MCF 10A (cell line): ENCODE measurements at places on chromosomes 2 and 18.
A peak's percentile ranks its signal among the peaks of the same experiment; 100 is the strongest.

DNA sequence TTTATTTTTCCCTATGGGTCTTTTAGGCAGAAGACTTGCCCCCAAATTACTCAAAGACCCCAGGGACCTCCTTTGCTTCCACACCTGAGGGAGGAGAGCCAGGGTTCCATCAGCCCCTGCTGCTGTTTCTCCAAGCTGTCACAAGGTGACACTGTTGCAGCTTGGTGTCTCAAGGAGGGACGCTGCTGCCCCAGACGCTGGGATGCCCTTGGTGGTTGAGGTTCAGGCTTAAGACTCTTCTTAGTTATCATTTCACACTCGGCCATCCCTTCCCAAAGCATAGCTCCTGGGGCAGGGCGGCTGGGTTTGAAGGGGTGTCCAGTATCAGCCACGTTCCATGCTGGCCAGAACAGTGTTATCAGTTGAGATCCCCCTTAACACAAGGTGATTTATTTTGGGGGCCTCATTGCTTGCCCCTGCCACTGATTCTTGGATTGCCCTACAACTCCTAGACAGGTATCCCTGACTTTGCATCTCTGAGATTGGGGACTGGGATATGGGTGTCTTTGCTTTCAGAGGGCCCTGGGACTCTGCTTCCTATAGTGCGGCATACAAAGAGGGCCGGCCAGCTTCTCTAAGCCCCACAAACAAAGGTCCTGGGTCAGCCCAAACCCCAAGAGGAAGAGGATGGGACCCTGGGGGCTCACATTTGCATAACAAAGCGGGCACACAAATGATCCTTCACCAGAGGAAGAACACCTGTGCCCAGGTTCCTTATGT, 22.7 kb downstream of the GPR55 start:
- peak; percentile 75 for DNase-seq

- DNase-seq: no peak
Measured at GRCh38 chr2:238703053-238703415, 144.9 kb upstream of the TWIST2 start.

- DNase-seq: no peak
Measured at GRCh38 chr2:75025633-75026380, 67.4 kb downstream of the POLE4 start.

DNA sequence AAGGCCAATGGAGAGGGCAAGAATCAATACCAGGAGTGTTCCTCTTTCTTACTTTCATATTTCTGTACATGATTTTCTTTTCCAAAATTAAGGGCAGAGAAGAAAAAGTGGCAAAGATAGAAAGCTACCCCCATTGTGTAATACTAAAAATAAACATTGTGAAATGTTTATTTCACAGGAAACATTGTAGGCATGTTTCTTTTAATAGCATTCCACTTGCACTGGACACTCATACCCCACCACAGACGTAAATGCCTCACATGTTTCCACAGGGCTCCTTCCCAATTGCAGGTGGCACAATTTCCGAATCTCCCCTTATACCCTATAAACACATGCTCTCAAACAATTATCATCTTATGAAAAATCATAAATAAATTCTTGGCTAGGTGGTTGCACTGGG, 645.1 kb upstream of the SETBP1 start:
- peak; percentile 52 for DNase-seq

DNA sequence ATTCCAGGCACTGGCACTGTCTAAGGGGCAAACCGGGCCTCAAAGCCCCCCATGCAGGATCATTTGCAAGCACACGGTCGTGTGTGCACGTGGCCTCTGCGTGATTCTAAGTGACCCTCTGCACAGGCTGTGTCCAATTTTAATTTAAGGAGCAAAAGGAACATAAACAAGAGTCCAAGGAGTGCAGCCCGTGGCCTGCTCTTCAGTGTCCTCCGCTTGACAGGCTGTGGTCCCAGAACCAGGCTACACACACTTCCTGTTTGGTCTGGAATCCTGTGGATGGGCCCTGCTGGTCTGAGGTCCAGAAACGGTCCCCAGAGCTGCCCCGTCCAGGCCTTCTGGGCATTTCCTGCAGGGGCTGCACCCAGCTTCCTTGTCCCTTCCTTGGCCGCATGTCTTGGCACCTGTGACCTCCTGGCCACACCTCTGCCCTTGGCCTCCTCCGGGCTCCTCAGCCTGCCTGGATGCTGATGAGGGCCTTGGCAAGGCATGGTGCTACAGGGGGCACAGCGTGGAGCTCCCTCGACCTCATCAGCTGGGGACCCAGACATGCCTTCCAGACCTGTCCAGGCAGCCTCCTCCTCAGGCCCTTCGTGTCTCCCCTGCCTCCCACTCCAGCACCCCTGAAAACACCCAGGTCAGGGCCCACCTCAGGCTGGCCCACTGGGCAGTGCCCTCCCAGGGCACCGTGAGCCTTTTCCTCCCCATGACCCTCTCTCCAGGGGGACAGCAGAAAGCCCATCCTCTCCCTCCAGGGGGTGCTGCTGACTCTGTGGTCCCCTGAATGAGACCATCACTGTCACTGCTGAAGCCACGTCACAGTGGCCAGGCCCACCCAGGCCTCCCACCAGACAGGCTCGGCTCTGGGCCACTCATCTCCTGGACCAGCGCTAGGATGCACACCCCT, 136.4 kb upstream of the GPC1 start:
- DNase-seq: no peak

DNA sequence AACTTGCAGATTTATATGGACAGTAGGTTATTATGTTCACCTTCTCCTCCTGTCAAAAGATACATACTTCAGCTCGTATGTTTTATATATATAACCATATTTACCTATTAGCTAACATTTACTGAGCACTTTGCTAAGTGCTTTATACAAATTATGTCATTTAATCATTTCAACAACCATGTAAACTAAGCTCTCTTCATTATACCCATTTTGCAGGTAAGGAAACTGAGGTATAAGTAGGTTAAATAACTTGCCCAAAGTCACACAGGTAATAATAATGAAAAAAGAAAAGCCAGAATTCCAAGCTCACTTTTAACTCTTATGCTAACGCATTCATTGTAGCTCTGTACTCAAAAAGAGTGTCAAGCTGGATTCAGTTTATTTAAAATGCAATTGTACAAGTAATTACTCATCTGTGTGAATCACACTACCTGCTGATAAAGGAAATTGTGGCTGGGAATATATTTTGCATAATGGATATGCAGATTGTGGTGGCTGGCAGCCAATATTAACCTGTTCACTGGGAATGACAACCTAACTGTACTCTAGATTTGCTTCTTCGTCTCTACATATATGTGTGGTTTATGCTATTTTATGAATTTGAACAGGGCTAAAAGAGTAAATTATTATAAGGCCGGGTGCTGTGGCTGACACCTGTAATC, 20.6 kb downstream of the SLC16A14 start:
- peak; percentile 28 for DNase-seq

GRCh38 chr2:222862106-222862908, 1.5 kb downstream of the ACSL3 start:
- peak; percentile 50 for DNase-seq

DNA sequence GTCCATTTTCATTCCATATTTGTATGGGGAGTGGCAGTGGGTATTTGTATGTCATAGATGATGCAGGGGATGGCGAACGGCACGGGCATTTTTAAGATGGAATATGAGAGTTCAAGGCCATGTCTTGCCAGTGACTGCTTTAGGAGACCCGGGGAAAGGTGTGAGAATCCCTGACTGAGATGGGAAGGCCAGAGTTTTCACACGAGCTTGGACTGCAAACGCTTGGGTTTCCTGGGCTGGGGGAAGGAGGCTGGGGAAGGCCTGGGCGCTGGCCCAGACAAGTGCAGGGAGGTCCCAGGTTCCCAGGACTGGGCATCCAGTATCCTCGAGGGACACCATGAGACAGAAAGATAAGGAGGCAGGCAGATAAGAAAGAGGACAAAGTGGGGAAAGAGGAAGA, 35.2 kb downstream of the CNGA3 start:
- DNase-seq: no peak

- DNase-seq: no peak
Measured at GRCh38 chr2:210167227-210167626, 4.0 kb downstream of the KANSL1L start.

GRCh38 chr2:211306929-211307328, 750.5 kb downstream of the CPS1 start:
- no peak for DNase-seq

DNA sequence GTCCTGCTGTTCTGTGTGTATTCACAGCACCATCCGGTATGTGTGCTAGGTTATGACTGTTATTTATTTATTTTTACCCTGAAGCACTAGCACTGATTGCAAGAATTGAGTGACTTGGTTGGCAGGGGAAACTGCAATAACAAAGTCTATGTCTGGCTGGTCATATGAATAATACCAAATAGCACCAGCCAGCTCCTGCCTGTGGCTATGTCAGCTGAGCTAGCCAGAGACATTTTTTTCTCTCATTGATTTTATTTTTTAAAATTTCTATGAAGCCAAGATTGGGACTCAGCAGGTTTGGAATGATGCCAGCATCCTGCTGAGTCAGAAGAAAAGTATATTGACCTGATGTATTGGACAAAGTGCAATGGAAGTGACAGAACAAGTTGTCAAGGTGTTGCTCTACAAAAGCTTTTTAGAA, 188.5 kb upstream of the CDH2 start:
- peak; percentile 73 for DNase-seq

DNA sequence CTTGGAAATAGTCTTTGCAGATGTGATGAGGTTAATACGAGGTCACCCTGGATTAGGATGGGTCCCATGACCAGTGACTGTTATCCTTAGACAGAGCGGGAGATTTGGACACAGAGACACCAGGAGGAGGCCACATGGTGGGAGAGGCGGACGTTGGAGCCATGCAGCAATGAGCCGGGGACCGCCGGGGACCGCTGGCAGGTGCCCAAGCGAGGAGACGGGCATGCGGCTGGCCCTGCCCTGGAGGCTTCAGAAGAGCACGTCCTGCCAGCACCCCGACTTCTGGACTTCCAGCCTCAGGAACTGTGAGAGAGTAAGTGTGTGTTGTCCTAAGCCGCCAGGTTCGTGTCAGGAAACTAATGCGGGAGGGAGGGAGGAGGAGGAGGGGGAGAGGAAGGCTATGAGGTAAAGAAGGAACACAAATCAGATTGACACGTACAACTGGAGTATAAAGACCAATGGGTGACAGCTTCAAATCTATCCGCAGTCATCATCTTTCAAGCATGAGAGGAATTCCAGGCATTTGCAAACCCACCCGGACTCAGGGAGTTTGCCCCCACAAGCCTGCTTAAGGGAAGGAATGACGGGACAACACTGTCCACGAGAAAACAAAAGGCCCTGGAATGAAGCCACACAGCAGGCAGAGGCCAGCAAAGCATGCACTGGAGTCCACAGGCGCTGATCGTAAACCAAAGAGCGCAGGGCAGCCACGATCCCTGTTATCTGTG, 11.6 kb upstream of the BOK start:
- no peak for DNase-seq

DNA sequence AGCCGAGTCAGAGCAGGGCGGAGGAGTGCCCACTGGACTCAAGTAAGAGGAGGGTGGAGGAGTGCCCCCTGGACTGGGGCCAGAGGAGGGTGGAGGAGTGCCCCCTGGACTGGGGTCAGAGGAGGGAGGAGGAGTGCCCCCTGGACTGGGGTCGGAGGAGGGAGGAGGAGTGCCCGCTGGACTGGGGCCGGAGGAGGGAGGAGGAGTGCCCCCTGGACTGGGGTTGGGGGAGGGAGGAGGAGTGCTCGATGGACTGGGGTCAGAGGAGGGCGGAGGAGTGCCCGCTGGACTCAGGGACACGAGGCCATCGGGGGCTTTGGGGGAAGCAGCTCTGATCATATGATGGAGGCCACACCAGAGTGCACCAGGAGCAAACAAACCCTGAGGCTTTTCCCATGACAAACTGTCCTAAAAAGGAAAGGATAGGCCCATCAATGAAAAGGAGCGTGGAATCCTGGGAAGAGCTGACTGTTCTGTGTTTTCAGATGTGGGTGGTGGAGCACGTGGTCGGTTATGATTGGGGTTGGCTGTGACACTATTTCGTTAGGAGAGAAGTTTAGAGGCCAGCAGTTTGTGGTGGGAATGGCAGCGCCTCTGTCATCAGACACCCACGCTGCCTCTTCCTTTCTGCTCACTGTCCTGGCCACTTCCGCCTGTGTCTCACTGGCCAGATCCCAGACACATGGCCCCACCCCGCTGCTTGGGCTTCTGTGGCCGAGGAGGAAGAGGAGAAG, 24.5 kb upstream of the HPCAL1 start:
- peak; percentile 81 for DNase-seq

DNA sequence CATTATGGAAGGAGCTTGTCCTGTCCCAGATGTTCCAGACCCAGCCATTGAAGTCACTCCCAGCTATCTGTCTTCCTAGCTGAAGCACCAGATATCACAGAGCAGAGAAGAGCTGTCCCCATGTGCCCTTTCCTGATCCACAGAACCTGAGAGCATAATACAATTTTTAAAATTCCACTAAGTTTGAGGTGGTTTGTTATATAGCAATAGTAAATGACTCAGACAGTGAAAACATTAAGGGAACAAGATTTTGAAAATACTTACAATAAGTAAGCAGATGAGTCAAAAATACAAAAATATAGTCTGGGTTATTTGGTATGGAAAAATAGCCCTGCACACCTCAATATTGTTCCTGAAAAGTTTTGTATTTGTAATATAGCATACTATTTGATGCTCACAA, 85.8 kb upstream of the GLS start:
- DNase-seq: no peak

DNA sequence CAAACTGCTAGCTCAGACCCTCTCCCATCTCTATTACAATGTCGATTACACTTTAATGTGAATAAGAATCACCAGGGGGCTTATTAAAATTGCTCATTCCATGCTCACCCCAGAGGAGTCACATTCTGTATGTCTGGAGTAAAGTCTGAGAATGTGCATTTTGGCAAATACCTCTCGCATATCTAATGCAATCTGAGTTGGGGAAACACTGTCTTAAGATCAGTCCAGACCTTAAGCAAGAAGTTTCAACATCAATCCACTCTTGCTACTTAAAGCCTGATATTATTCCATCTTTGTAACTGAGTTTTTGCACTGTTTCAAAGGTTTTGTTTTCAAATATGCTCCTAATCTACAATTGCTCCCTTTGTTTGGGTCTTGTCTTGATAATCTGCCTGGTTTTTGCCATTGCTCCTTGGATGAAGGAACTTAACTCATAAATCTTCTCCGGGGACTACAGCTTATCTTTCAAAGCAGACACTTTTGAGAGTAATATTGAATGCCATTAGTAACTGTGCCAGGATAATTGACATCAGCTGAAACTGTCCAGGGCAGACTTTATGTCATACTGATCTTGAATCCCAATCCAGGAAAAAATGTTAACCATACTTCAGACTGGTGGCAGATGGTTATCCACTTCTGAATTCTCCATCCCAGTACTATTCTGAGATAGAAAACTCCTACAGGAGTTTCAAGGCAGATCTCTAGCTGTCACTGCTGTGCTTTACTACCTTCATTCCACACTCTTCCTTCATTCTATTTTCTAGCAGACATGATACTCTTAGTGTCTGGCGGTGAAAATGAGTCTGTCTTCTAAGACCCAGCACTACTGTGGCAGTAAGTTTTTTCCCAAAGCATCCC, 200.9 kb downstream of the ERBB4 start:
- DNase-seq: no peak

DNA sequence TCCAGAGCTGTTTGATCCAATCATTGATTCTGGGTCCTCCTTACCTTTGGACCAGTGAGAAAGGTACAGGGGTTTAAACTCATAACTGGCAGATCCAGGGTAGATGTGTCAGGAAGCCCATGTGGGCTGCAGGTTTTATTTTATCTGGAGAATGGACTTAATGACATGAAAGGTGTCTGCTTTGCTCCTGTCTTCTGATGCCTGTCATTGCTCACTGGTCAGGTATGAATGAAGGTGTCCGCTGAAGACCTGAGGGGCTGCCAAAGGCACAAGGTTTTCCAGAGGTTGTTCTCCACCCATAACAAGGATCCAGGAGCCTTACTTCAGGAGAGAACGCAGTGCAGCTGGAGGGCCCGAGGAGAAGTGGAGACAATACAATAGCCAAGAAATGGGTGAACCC, 74.2 kb downstream of the CHRNA1 start:
- DNase-seq: no peak
